ENCODE measurements at places on chromosomes 1 and 21. TPM values are rescaled to one million over a fixed set of nuclear protein-coding genes. Genes with fewer than 3 reads are reported as not detected.
A peak's percentile ranks its signal among the peaks of the same experiment; 100 is the strongest.

Gene CR1L
- total RNA-seq: not detected

DNA sequence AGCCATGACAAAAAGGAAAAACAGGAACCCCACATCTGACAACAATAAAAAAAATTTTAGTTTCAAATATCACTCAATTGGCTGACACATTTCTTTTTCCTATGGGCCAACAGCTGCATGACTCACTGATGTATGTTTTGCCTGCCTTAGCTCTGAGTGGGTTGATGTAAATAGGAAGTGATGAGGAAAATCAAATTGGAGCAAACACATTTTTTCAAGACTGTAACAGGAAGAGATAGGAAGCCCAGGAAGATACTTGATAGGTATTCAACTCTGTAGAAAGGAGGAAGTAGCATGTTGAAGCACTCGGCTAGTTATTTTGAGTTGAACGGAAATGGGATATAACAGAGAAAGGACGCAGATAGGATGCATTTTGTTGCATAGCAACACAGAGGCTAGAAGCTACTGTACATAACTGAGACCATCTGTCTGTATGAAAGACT lies 168.0 kb upstream of the NR5A2 start:
- H3K27ac ChIP-seq: no peak overlapping the region
- DNase-seq: no peak
- peaks cover 10% of the 10 kb centered on the region for H3K27me3 ChIP-seq
- no peak overlapping the region for H3K4me3 ChIP-seq
- peaks cover 1% of the 10 kb centered on the region for H3K4me1 ChIP-seq

DNA sequence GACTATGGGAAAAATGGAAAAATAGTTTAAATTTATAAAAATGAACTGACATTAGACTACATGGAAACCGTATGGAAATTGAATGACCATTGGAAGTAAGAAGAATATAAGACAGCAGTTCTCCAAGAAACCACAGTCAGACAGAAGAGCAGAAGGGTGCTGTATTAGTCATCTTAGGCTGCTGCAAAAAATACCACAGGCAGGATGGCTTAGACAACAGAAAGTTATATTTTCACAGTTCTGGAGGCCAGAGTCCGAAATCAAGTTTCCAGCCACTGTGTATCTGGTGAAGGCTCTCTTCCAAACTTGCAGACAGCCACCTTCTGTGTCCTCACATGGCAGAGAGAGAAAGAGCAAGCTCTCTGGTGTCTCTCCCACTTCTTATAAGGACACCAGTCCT lies 175.2 kb downstream of the DSCAM start:
- H3K36me3 ChIP-seq: no peaks in the 10 kb centered on the region
- no peak overlapping the region for H3K4me3 ChIP-seq
- H3K4me1 ChIP-seq: no peaks in the 10 kb centered on the region
- H3K27me3 ChIP-seq: no peaks in the 10 kb centered on the region
- H3K27ac ChIP-seq: no peak overlapping the region
- DNase-seq: no peak

DNA sequence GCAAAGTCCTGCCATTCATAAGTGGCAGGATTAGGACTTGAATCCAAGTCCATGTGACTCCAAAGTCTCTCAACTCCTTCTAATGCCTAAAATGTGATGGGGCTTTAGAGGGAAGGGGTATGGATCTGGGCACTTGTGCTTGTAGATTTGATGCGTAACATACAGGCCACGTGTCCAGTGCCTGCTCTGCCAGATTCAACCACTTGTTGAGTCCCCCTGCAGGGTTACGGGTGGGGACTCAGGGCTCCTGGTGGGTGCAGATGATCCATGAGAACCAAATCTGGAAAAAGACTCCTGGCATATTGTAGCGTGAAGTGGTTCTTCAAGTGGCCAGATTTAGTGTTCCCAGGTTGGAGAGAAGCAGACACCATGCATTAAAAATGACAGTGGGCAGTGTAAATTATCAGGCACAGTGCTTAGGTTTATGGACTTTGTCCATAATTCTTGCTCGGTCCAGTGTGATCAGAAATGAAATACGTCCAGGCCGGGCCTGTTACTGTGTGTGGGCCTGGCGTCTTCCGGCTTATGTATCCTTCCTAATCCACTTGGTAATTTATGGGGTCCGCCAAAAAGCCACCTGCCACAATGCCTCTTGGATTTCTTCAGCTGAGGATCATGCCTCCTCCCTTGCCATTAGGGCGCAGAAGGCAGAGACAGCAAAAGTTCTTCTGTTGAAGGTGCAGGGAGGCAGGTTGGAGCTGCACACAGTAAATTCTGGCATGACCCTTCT lies 51.2 kb upstream of the LRP8 start:
- no peaks in the 10 kb centered on the region for H3K4me1 ChIP-seq
- H3K27ac ChIP-seq: no peak overlapping the region
- no peak for DNase-seq
- no peak overlapping the region for H3K4me3 ChIP-seq

DNA sequence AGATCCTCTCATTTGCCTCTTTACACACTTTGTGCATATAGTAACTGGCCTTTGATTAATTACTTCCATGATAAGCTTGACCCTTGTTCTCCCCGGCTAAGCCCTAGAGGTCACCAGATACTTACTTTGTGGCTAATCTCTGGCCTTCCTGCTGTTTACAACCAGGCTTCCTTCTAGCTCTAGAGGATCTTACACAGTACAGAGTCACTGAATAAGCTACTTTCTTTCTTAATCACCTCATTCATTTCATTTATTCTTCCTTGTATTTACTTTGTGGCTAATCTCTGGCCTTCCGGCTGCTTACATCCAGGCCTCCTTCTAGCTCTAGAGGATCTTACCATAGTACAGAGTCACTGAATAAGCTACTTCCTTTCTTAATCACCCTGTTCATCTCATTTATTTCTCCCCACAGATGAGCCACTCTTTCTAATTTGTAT lies 144.3 kb upstream of the C1orf21 start:
- no peaks in the 10 kb centered on the region for H3K36me3 ChIP-seq
- H3K4me1 ChIP-seq: no peaks in the 10 kb centered on the region
- no peak for DNase-seq
- H3K27me3 ChIP-seq: peaks cover 20% of the 10 kb centered on the region
- H3K27ac ChIP-seq: no peak overlapping the region
- no peak overlapping the region for H3K4me3 ChIP-seq

DNA sequence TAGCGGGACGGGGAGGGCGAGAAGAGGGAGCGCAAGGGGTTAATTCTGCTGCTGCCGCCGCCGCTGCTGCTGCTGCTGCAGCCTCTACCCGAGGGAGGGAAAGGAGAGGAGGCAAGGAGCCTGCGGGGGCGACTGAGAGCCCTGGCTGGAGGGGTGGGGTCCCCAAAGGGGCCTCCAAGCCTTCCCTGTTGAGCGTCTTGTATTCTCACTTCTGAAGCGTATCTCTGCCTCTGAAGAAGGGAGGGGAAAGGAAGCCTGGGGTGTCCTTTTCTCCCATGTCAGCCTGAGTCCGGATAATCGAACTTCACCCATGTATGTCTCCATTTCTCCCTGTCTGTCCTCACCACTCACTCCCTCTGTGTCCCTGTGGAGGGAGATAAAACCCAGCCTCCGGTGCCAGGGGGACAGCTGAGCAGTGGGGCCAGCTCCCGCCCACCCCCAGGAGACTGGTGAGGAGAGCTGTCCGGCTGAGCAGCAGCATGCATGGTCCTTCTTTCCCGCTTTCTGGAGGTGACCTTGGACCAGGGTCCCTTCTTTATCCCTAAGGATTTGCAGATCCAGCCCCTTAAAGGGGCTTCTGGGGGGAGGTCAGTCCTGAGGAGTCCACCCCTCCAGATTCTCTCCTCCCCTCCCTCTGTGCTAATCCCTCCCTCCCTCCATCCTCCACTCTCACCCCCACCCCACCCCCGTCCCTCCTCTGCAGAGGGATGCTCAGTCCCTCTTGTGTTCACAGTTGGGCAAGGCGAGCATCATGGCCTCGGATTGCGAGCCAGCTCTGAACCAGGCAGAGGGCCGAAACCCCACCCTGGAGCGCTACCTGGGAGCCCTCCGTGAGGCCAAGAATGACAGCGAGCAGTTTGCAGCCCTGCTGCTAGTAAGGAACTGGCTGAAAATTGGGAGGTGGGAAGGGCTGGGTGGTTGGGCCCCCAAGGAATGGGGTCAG lies 1.0 kb downstream of the NCDN start:
- H3K27me3 ChIP-seq: no peaks in the 10 kb centered on the region
- peak overlapping the region; percentile 95 for H3K27ac ChIP-seq
- H3K36me3 ChIP-seq: peaks cover 6% of the 10 kb centered on the region
- peaks cover 37% of the 10 kb centered on the region for H3K4me1 ChIP-seq
- H3K4me3 ChIP-seq: peak overlapping the region; percentile 93
- DNase-seq: peak; percentile 38

DNA sequence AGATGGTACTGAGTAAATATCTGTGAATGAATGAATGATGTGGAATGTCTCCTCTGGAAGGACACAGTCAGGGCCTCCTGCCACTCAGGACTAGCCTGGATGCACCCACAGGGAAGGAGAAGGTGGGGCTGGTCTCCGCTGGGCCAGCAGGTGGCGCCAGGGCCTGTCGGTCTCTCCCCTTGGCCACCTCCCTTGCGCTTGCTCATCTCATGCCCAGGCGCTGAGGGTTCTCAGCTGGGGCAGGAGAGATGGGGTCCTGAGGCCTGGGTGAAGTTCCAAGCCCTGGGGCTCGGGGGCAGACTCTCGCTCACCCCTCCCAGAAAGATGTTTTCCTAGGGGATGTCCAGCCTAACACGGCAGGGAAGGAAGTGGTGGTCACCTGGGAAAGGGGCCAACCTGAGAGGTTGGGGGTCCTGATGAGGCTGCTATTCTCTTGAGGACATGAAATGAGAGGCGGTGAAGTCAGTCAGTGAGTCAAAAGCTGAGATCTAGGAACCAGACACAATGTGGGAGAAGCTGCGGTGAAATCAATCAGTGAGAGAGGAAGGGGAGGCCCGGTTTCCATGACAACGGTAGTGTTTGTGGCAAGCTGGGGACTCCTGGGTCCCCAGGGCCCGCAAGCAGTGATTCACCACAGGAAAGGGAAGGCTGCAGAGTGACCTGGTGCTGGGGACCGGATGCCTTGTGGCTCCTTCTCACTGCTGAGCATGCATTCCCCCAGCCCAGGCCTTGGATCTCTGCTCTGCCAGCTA lies 14.6 kb upstream of the MEX3A start:
- H3K4me1 ChIP-seq: peaks cover 42% of the 10 kb centered on the region
- H3K4me3 ChIP-seq: no peak overlapping the region
- peak; percentile 92 for DNase-seq

- H3K27ac ChIP-seq: no peak overlapping the region
- H3K36me3 ChIP-seq: no peaks in the 10 kb centered on the region
- no peak overlapping the region for H3K4me3 ChIP-seq
Measured at GRCh38 chr1:164613176-164613575, 54.2 kb downstream of the PBX1 start.

DNA sequence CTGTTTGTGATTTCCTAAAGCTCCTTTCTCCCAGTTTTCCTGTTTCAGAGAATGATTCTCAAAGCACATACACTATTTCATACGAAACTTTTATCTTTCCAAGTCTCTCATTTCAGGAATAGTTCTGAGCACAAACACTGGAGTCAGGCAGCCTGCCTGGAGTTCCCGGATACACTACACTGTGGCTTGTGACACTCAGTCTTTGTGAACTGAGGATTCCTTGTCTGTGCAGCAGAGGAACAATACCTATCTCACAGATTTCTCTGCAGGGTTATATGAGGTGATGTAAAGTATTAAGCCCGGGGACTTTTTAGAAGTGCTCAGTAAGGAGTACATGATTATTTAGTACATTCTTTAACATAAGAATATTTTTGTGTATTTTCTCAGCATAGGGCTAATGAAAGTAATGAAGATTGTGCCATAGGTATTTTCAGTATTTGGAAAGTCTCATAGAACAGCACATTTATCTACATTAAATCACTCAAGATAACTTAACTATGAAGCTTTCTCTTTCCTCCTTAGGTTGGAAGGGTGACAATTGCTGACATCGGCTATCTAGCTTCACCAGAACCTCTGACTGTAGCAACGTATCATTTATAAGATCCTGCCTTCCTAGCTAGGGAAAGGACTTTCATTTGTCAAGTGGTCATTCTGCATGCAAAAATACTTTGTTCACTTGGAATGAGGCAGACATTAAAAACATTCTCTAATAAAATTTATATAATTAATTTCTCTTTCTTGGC lies 12.9 kb downstream of the GBP2 start:
- H3K4me3 ChIP-seq: no peak overlapping the region
- no peak overlapping the region for H3K27ac ChIP-seq
- peaks cover 15% of the 10 kb centered on the region for H3K4me1 ChIP-seq
- H3K27me3 ChIP-seq: no peaks in the 10 kb centered on the region
- DNase-seq: no peak
- peaks cover 84% of the 10 kb centered on the region for H3K36me3 ChIP-seq

- no peak overlapping the region for H3K4me3 ChIP-seq
- H3K4me1 ChIP-seq: no peaks in the 10 kb centered on the region
- DNase-seq: no peak
Measured at GRCh38 chr1:63829349-63830327, 55.8 kb downstream of the ROR1 start.

Gene PRKAA2
- not detected for total RNA-seq

DNA sequence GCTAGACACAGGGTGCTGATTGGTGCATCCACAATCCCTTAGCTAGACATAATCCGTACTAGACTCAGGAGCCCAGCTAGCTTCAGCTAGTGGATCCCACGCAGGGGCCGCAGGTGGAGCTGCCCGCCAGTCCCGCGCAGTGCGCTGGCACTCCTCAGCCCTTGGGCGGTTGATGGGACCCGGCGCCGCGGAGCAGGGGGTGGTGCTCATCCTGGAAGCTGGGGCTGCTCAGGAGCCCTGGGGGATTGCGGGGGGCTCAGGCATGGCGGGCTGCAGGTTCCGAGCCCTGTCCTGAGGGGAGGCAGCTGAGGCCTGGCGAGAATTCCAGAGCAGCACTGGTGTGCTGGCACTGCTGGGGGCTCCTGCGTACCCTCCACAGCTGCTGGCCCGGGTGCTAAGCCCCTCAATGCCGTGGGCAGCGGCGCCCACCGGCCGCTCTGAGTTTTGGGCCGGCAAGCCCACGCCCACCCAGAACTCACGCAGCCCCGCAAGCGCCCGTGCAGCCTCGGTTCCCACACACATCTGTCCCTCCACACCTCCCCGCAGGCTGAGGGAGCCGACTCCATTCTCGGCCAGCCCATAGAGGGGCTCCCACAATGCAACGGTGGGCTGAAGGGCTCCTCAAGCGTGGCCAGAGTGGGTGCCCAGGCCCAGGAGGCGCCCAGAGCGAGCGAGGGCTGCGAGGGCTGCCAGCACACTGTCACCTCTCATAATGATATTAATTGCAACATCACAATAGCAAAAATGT lies 87.4 kb downstream of the CRB1 start:
- H3K4me1 ChIP-seq: peaks cover 3% of the 10 kb centered on the region
- H3K27me3 ChIP-seq: no peaks in the 10 kb centered on the region
- no peak overlapping the region for H3K4me3 ChIP-seq
- H3K27ac ChIP-seq: no peak overlapping the region

Gene NBPF4
- total RNA-seq: 0.15 TPM

All from activated CD8-positive, alpha-beta memory T cell treated with anti-CD3 and anti-CD28 coated beads, Interleukin-2, amount 10 ng/mL, durations not matched to agents 7 days and 5 days (primary cell).